Choroid plexus epithelial cell (primary cell): ENCODE measurements at places on chromosomes 4 and X.

- DNase-seq = no peak
These were observed 15.2 kb downstream of the BLTP1 start for GRCh38 chr4:122167369-122167768.

- no peak for DNase-seq
These were observed 12.2 kb downstream of the TRPC3 start for GRCh38 chr4:121939690-121940089.

DNA sequence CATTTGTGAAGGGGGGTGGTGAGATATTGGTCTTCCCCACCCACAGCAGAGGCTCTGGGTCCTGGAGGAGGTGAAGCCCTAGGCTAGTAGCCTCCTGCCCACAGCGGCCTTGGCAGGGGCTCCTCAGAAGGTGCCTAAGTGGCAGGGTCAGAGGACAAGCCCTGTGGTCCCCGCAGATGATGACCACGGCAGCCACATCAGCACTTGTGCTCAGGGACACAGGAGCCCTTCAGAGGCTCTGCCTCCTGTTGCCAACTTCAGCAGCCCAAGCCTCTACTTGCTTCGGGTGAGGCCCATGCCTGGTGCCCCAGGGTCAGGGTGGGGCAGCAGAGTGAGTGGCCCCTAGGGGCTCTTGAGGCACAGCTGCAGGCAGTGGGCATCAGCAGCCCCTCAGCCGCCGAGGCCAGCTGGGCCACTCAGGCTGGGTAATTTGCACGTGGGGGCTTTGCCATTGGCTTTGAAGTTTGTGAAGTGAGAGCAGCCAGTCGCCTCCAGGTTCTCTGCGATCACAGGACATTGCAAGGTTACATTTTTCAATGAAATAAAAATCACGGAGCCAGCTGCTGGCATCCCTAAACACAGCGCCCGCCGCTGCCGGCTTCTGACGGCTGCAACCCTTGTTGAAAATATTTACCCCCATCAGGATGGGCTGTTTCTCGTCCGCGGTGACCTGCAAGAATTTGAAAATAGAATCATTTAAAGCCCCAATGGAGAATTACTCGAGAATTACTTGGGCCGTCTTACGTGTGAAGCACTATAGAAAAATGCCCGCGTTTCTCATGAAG lies 108.5 kb downstream of the HMX1 start:
- no peak for DNase-seq

DNA sequence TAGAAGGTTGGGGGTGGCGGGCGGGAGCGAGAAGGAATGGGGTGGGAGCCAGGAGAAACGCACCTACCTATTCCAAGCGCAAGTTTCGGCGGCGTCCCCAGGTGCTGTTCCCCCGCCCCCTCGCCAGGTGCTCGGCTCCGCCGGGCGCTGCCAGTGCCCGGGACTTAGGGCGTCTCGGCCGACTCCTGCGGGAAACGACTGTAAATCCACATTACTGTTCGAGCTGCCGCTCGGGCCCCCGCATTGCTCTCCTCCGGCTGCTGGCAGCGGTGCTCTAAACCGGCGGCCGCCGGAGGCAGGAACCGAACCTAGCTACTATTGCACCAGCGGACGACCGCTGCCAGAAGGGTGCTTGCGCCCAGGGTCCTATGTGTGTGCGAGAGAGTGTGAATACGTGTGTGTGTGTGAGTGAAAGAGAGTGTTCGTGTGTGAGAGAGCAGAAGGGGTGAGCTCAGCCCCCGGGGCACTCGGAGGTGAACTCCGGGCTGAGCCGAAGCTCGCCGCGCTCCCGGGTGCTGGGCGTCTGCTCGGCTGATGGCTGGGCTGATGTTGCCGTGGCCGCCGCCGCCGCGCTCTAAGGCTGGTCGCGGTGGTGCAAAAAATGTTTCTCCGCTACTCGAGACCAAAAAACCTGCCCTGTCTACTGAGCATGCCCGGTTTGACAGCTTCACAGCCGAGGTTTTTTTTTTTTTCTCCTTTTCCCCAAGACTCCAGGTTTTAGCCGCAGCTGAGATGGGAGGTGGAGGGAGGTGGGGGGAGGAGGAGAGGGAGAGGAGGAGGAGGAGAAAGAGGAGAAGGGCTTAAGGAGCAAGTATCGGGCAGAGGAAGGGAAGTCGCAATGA lies 115.7 kb upstream of the TEX13C start:
- peak; percentile 1 for DNase-seq

GRCh38 chr4:97185233-97185632 lies 958.0 kb downstream of the STPG2 start:
- DNase-seq = no peak

- no peak for DNase-seq
These were observed 92.0 kb downstream of the CHRDL1 start for GRCh38 chrX:110703641-110704040.

- no peak for DNase-seq
These were observed 173.1 kb upstream of the USP9X start for GRCh38 chrX:40912166-40912565.

DNA sequence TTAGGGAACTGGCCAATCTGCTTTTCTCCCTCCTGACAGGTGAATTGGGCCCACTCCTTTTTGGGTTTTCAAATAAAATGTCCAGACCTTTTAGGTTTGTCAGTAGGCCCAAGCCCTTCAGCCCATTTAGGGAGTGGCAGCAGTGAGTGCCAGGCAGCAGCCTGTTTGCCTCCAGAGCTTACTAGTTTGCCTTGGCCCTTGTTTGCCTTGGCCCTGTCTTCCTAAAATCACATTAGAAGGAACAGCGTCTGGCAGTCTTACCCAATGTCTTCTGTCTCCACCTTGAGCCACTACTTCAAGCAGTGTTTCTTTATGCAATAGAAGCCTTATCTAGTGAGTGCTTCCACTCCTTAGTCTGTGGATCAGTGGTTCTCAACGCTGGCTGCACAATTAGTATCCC lies 117.1 kb downstream of the TMEM164 start:
- no peak for DNase-seq

DNA sequence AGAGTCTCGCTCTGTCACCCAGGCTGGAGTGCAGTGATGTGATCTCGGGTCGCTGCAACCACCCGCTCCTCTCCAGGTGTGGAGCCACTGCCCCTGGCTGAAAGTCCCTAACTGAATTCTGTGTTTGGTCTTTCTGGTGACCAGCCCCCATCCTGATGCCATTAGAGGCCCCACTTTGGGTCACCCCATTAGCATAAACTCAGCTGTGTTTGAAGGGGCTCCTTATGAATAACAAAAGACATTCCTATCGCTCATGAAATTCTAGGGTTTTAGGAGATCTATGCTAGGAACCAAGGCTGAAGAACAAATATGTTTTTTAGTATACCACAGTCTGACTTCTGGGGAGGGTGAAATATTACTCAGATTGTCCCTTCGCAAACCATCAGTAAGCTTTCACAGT lies 652.9 kb downstream of the ADGRL3 start:
- no peak for DNase-seq

- peak; percentile 41 for DNase-seq
These were observed 17.3 kb upstream of the FMR1 start for GRCh38 chrX:147894366-147894963.

- no peak for DNase-seq
These were observed 138.1 kb upstream of the RASGEF1B start for GRCh38 chr4:81609844-81610243.

DNA sequence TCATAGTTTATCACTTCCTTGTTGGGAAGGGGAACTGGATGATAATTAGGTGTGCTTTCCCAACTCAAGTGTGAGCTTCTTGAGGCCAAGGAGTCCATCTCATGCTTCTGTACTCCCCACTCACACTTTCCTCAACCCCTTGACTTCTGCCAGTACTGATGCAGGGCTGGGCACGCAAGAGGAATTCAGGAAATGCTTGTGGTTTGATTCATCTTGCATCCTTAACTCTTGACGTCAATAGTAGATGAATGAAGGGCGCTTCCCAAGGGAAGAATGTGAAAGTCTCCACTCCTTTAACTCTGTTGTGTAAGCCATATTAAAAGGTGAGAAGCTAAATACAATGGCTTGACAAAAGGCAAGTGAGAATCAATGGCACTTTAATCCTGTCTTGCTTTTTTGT lies 101.8 kb downstream of the AGTR2 start:
- DNase-seq = peak; percentile 95

- no peak for DNase-seq
These were observed 221.2 kb downstream of the SPRY1 start for GRCh38 chr4:123617791-123618190.

- no peak for DNase-seq
These were observed 810.1 kb downstream of the FAT4 start for GRCh38 chr4:126124818-126125217.

DNA sequence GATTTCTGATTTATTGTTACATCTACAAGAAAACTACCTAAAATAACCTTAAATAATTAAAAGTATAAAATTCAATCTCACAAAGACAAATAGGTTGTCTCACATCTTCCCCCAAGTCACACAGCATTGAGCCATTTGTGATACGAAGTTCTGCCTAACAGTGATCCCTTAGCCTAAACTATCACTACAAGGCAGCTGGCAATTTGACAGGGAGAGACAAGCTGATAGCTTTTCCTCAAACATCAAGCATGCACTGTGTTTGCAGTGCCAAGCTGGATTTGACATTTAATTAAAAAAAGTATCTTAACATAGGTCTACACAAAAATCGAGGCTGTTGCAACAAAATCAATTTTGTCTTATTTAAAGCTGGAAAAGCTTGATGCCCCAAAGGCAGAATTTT lies 464.7 kb upstream of the TRAM1L1 start:
- DNase-seq = no peak

GRCh38 chr4:16858275-16858752 lies 40.1 kb downstream of the LDB2 start:
- peak; percentile 65 for DNase-seq

DNA sequence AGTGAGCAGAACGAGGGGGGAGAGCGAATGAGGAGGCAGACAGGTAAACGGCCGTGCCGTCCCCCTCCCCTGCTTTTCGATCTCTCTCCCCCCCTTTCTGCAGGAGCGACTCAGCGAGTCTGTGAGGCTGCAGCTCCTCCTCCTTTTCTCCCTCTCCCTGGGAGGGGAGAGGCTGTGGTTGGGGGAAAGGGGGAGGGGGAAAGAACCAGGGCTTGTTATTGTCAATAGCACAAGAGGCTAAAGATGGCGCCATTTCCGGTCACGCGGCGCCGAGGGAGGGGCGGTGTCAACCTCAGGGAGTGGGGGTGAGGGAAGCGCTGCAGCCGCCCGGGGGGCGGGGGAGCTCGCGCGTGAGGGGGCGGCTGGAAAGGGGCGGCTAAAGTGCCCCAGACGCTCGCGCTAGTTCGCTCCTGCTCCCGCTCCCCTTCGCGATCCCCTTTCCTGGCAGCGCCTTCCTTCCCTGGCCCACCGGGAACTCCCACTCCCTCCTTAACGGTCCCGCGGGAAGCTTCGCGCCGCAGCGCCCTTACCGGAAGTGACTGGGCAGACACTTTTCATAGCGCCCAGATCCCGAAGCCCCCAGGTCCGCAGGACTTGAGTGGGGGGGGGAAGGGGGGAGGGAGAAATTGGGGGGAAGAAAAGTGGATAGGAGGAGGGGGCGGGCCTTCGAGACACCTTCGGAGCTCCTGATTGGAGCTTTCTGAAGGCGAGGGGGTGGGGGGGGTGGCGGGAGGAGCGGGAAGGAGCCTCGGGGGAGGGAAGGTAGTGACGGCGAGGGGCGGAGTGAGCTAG lies at the start of gene CUL4B:
Gene CUL4B, minus strand, starts transcription at position 121 of the 792 bp plus-strand sequence. CDS start 324 bp downstream, outside the sequence.
- peak; percentile 97 for DNase-seq

DNA sequence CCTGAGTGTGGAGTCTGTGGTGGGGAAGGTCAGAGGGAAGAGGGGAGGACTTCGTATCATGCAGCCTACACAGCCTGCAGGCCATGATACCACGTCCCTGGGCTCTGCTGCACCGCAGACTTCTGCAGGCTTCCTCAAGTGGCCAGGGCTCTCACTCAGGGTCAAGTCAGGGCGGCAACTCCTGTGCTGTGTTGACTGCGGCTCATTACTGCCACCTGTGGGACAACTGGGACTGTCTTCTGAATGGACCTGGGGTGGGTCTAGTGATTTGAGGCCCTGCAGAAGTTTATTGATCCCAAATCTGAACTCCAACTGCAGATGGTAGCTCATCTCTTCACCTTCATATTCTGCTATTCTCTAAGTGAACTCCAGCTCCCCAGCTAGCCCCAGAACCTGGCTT lies 167.1 kb downstream of the NSUN7 start:
- peak; percentile 32 for DNase-seq

DNA sequence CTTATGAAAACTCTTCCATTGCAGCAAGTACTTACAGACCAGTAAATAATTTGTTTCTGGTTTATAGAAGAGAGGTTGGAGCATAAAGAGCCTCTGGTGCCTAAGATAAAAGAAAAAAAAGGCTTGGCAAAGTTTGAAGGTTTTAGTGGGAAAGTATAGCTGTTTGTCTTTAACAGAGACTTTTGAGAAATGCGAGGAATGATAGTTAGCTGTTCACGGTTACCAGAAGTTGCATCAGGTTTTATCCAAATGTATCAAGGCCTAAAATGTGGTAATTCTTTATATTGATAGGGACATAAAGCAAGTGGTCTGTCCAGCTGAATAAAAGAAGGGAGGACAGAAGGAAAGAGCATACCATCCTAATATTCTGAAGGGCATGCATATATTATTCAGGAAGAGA lies 29.3 kb downstream of the RAP1GDS1 start:
- peak; percentile 85 for DNase-seq

- DNase-seq = no peak
These were observed 388.7 kb downstream of the ADGRL3 start for GRCh38 chr4:61588621-61589402.

GRCh38 chr4:22670956-22671355 lies 21.8 kb upstream of the GBA3 start:
- peak; percentile 57 for DNase-seq

DNA sequence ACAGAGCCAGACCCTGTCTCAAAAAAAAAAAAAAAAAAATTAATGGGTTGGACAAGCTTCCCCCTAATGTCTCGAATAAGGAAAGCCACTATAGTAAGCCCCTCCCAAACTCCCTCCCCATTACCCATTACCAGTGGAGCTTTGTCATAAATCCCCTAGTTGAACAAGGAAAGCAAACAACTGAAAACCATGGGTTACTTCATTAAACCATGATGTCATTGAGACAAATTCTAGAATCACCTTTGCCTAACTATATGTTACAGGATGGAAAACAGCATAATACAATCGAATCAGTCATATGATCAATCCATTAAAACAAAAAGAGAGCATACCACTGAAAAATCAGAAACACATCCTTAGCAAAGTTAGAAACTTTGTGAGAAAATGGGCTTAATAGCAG lies 8.2 kb downstream of the ARAP2 start:
- DNase-seq = no peak

- no peak for DNase-seq
These were observed 34.5 kb upstream of the TRIM2 start for GRCh38 chr4:153169776-153170175.

DNA sequence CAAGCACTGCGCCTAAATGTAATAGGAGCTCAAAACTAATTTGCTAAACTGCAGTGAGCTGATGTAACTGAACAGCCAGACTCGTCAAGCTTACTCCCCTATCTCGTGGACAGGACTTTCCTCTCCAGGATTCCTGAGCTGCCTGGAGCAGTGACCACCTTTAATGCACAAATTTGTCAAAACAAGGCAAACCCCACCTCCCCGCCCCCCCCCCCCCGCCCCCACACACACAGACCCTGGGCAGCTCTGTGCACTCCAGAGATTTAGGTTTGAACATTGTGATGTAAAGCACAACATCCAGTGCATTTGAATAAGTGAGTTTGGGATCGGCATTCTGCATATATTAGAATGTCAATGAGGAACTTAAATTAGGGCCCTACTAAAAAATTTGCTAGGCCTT lies 77.7 kb upstream of the DHX15 start:
- no peak for DNase-seq
